Stimulated activated CD8-positive, alpha-beta memory T cell treated with anti-CD3 and anti-CD28 coated beads, Interleukin-15, amount 100 ng/mL, for 4 hours (primary cell): ENCODE measurements at places on chromosomes 2 and 18.

- no peak for DNase-seq
Observed at GRCh38 chr2:217948351-217948791, 54.4 kb downstream of the TNS1 start.

DNA sequence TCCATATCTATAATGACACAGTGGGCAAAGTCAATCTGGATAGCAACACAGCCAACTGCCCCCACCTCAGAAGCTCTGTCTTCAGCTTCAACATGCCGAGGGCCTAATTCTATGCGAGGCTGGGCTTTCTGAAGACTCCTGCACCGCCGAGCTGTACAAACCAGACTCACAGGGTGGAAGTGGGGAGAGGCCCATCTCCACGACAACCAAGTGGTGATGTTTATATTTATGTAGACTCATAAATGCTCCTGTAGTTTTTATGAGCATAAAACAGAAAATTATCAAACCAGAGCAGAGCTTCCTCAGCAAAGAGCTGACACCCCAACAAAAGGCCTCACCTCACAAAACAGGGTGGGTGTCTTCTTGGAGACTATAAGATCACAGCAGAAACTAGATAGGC lies 77.0 kb upstream of the LGALSL start:
- no peak for DNase-seq

DNA sequence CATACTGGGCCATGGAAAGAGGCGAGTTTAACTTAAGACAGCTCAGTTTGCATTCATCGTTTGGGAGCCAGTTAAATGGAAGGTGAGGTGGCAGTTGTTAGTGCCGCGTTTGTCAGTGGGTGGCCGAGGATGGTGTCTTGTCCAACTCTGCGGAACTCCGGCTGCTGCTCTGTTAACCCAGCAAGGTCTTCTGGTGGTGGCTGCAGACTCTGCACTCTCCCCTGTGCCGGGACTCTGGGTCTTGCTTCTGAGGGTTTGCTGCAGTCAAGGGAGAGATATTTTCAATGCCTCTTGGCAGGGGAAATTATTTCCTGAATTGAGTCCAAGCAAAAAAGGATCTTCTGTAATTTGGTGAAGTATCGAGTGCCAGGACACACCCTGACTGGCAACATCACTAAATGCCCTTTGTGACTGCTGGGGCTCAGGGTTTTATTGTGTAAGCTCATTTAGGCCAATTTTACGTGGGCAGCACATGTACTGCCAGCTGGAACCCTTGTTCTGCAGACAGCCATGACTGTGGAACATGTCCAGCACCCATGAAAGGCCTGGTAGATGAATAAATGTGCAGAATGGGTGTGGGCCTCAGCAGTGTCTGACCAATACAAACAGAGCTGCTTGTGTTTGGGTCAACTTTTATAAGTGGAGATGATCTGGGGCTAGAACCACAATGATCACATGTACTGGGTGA lies 58.1 kb downstream of the IL1R2 start:
- DNase-seq, result no peak

GRCh38 chr2:174788291-174788929 lies 24.1 kb upstream of the CHRNA1 start:
- DNase-seq, result no peak

GRCh38 chr2:23241611-23242245 lies 143.3 kb upstream of the KLHL29 start:
- DNase-seq, result no peak

- no peak for DNase-seq
Observed at GRCh38 chr2:11930211-11930761, 183.9 kb downstream of the LPIN1 start.

- DNase-seq, result no peak
Observed at GRCh38 chr18:59219672-59220163, at the start of gene GRP. Gene GRP (plus strand): TSS chr18:59220158. CDS start chr18:59220266, 108 bp downstream.

- no peak for DNase-seq
Observed at GRCh38 chr2:207239754-207240494, 74.2 kb upstream of the KLF7 start.

DNA sequence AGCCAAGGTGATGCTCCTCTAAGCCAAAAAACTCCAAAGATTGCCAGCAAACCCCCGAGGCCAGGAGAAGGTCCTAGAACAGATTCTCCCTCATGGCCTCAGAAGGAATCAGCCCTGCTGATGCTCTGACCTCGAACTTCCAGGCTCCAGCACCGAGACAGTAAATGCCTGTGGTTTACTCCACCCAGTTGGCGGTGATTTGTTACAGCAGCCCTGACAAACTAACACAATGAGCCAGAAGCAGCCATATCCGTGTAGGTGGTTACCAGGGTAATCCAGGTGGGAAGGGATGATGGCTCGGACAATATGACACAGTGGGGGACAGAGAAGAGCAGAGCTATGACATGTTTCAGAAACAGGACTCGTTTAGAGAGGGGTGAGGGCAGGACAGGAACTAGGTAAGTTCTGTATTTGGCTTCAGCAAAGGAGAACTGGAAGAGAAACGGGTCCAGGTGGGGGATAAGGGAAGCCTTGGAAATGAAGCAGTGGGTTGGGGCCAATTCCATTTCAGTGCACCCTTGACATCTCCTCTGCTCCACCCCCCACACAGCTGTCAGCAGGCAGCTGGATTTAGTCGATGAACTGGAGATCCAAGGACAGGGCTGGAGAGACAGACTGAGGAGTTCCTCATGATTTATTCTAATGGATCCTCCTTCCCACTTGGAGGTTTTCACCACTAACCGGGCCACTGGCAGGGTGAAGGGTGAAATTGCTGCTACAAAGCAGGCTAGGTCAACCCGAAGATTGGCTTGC lies 179.7 kb upstream of the SH3BP4 start:
- no peak for DNase-seq

- no peak for DNase-seq
Observed at GRCh38 chr2:221106241-221106640, 465.9 kb downstream of the EPHA4 start.

DNA sequence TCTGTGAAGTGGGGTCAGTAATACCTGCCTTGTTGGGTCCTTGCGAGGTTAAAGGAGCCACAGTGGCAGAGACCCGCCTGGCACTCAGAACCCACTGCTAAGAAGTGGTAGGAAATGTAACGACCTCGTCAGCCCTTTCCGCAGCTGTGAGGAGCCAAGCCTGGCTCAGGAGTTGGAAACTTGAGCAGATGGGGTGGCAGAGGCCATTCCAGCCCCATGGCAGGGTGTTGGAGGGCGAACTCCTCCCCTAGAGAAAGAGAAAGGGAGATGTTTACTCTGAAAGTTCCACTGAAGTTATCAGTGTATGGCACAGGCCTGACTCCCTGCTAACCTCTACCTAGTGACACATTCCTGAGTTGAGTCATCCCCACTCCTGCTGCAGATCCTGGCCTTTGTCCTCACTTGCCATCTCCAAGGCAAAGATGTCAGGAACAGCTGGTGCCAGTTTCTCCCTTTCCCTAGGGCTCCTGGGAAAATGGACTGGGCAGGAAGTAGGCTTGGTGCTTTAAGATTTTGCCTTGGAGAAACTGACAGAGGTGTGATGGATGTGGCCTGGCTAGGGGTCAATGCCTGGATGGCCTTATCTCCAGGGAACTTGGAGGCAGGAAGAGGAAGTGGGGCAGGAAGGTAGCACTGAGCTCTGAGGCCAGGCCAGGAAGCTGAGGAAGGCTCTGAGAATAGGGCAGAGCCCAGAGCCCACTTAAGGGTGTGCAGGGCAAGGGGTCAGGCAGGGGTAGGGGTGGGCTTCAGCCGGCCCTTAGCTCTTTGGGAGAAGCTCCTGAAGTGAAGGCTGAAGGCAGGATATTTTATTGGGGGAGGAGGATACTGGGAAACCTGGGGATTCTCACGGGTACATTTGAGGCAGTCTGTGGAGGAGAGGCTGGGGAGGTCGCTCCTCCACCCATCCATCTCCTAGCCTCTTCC lies 888 bp downstream of the VAMP5 start:
- DNase-seq, result no peak

DNA sequence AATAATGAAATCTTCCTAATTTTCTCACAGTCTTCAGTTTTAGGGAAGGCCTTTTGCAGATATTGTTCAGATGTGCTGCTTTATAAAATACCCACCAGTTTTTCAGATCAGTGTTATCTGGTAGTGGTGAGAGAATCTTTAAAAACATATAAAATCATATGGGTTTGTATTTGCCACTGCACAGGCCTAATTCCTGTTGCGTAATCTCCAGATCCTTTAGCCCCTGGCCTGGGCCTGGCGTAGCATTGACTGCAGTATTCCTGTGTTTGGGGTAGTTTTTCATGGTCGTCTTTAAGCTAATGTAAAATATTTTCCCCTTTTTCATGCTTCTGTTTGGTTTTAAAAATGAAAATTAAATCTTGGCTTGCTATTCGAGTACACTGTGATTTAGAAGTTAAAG lies 43.2 kb downstream of the TSHZ1 start:
- no peak for DNase-seq

DNA sequence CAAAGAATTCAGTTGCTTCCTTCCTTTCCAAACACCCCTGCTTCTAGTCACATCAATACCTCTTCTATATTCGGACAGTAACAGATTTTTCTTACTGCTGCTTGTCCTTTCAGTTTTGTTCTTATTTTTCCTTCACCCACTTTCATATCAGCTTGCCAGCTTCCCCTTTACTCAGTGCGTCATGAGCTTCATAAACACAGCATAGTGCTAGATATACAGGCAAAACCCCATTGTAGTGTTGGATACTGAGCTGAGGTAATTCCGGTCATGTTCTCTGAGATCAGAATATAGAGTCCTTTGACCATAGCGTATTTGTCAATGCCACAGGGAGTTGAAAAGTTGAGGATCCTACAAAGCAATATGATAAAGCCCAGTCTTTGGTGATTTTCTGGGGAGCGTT lies 2.4 kb downstream of the FARP2 start:
- DNase-seq, result no peak

GRCh38 chr2:195610717-195611116 lies 46.3 kb upstream of the SLC39A10 start:
- DNase-seq, result no peak

- no peak for DNase-seq
Observed at GRCh38 chr18:13202571-13202970, 16.0 kb upstream of the LDLRAD4 start.

GRCh38 chr18:46283895-46284295 lies 179.7 kb downstream of the HAUS1 start:
- no peak for DNase-seq

DNA sequence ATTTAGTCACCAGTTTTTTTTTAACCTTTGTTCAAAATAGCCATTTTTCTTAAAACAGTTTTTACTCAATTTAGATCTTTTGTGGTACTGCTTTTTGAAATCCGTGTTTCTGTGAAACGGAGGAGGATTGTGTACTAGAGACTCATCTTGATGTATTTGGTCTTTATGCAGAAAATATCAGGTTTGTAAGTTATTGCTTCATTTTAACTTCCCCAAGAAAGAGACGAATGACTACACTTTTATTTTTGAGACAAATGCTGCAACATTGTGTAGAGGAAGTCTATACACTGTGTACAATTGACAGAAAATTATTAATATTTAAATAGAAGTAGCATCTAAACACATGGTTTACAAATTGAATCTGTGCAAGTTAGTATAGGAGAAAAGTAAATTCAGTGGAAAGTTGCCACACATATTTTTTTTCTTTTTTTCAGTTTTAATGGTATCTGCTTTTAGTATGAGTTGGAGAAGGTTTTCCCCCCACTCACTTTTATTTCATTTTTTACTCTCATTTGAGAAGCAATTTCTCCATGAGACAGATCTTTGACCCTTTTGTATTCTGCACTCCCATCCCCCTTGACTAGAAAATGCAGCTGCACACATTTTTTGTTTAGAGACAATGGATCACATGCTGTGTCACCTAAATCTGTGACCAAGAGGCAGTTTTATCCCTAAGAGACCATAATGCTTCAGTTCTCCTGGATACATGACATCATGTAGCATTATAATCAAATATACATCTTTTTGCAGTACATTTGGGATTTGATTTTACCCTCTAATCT lies 200.8 kb upstream of the STON1 start:
- no peak for DNase-seq

GRCh38 chr18:49510393-49511115 lies 23.5 kb upstream of the C18orf32 start:
- DNase-seq, result peak; percentile 15

- DNase-seq, result no peak
Observed at GRCh38 chr18:3466045-3466444, 16.1 kb downstream of the TGIF1 start.

- no peak for DNase-seq
Observed at GRCh38 chr2:65158557-65158956, 28.7 kb upstream of the RAB1A start.

DNA sequence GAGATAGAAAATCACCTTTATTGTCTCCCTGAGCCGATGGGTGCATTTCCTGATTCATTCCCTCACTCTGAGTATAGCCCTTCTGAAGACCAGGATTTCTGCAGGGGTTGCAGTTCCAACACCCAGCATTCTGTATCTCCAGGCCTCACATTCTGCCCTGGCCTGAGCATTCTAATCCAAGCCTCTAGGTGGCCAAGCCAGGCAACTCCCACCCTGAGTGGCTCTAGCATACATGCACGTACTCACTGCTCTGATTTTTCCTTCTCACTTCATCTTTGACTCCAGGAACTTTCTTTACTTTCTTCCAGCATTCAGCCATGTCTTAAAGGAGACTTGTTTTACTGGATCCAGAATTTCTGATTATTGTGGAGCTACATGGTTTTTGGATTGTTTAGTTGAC lies 100.7 kb upstream of the STK39 start:
- no peak for DNase-seq

DNA sequence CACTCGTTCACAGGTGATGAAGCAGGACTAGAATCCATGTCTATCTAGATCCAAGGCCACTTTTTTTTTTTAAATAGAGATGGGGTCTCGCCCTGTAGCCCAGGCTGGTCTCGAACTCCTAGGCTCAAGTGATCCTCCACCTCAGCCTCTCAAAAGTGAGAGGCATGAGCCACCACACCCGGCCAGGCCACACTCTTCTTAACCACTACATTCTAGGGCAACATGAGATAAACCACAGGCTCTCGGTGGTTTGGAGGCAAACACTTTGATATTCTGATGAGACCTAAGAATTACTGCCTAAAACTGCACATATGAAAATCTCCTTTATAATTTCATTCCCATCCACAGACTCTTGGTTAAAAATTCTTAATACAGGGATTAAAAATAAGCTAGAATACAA lies 51.8 kb downstream of the USP34 start:
- no peak for DNase-seq

GRCh38 chr2:43311276-43311675 lies 84.9 kb upstream of the ZFP36L2 start:
- no peak for DNase-seq
